ENCODE measurements at places on chromosomes 6 and 20.

DNA sequence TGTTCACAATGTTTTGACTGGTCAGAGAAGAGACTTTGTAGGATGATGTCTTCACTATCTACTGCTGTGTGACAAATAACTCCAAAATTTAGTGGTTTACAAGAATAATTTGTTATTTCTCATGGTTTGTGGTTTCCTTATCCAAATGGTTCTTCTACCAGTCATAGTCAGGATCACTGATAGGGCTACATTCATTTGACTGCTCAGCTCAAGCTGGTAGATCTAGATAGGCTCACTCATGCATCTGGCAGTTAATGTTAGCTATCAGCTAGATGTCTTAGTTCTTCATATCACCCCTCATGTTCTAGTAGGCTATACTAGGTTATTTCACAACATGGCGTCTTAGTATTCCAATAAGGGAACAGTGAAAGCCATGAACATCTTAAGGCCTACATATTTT lies 131.0 kb downstream of the ID4 start:
- peak; percentile 19 for DNase-seq

DNA sequence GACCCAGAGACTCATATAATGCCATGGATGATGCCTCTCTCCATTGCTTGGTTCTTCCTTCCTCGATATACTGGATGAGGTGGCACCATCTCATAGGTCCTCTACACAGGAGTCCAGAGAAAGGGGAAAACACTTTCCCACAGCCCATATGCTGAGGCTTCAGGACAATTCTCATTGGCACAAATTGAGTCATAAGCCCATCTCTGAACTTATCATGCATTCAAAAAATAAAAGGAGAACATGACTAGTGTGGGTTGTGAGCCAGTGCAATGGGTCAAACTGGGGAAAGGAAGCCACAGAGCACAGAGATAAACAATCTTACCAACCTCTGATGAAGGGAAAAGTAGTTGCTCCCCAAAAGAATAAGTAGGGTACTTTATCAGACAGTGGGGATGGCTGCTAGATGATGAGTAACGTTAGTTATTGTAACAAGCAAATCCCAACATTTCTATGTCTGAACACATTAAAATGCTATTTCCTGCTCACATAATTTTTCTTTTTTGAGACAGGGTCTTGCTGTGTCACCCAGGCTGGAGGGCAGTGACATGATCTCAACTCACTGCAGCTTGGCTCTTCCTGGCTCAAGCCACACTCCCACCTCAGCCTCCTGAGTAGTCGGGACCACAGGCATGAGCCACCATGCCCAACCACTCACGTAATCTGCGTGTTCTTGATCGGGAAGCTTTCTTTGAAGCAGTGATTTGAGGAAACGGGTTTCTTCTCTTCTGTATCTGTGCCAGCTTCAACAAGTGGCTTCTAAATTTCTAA lies 27.0 kb downstream of the SOD2 start:
- DNase-seq, result no peak

DNA sequence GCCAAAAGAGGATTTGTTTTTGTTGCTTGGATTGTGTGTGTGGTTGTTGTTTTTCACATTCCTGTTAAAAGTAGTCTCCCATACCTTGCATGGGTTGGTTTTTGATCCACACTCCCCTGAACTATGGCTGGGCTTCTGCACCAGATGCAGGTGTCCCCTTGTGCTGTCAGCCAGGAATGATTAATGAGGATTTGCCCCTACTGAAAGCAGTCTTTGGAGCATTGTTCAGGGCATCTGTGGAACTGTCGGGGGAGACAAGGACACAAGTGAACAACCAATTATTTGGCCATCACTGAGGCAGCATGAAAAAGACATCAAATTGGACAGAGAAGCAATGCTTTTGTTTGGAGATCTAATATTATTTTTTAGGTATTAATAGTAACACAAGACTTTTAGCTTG lies 373.2 kb upstream of the MMS22L start:
- DNase-seq, result no peak

GRCh38 chr6:100461278-100461916 lies 3.3 kb downstream of the SIM1 start:
- DNase-seq, result no peak

DNA sequence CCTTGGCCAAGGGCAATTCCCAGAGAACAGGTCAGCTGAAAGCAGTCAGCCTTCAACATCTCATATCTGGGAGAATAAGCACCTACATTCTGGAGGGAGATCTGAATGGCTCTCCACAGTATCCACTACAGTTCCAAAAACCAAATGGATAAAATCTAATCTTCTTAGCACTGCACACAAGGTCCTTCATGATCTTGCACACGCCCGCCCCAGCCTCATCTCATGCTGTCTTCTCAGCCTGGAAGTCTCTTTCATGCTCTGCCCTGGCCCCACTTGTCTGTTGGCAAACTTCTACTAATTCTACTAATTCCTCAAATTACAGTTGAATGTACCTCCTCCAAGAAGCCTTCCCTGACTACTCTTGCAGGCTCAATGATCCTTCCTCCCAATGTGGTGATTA lies 1.8 kb upstream of the TTBK1 start:
- no peak for DNase-seq

- DNase-seq, result no peak
These were observed 85.0 kb downstream of the CDC40 start for GRCh38 chr6:110265273-110265672.

- no peak for DNase-seq
These were observed 20.5 kb upstream of the CRISP3 start for GRCh38 chr6:49764571-49765236.

DNA sequence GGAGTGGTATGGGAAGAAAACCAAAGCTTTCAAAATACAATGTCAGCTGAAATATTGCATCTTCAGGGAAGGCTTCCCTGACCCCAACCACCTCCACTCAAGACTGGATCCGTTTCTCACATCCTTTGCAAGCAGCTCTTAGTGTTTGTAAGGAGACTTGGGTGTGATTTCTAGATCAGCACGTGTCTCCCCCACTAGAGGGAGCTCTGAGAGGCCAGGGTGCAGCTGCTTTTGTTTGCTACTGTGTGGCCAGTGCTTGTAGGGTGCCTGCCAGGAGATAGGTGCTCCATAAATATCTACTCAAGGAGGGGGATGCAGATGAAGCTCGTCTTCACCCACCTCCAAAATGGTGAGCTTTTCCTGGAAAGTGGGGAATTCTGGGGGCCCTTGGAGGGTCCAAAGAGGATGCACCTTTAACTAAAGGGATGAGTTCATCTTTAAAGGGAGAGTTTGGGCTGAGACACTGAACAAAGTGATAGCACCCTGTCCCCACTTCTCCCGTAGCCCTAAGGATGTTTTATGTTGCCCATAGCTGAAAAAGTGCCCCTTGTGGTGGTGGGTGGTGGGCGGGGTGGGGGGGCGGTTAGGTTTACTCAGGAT lies 52.6 kb upstream of the MAFB start:
- peak; percentile 68 for DNase-seq

- no peak for DNase-seq
These were observed 1.0 kb downstream of the POU3F2 start for GRCh38 chr6:98835149-98836024.

GRCh38 chr6:156783958-156784357 lies 6.8 kb downstream of the ARID1B start:
- no peak for DNase-seq

DNA sequence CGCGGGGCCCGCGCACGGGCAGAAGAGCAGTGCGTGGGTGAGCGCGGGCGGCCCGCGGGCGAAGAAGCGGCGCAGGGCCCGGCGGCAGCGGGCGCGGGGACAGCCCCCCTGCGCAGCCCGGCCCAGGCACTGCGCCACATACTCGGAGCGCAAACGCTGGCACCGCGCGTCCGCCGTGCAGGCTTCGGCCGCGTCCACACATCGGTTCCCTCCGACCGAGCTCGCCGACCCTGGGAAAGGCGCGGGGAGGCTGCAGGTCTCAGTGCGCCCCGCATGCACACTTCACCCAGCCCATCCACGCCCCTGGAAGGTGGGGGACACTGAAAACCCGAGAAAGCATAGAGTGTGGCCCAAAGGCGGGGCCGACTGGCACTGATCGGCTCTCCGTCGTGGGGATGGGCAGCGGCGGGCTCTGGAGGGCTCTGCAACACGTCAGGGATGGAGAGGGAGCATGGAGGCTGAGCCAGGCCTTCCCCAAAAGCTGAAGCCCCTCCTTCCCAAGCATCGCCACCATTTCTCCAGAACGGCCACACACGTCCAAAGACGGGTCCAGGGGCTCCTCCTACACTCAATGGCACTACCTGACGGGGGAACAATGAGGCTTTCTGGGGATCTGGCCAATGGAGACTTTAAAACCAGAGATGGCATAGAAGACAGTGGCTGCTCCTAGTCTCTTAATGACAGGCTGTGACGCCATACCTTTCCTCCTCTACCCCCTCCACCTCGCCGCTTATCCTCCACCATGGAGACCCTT lies 2.0 kb downstream of the GFRA4 start:
- no peak for DNase-seq

DNA sequence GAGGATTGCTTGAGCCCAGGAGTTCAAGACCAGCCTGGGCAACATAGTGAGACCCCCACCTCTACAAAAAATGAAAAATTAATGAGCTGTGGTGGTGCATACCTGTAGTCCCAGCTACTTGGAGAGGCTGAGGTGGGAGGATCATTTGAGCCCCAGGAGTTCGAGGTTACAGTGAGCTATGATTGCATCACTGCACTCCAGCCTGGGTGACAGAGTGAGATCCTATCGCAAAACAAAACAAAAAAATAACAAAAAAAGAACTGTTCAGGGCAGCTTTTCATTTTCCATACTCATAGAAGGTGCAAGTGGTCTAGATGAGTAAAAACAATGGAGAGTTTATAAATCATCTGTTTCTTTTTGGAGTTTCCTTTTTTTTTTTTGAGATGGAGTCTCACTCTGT lies 21.1 kb downstream of the AKAP7 start:
- DNase-seq, result no peak

DNA sequence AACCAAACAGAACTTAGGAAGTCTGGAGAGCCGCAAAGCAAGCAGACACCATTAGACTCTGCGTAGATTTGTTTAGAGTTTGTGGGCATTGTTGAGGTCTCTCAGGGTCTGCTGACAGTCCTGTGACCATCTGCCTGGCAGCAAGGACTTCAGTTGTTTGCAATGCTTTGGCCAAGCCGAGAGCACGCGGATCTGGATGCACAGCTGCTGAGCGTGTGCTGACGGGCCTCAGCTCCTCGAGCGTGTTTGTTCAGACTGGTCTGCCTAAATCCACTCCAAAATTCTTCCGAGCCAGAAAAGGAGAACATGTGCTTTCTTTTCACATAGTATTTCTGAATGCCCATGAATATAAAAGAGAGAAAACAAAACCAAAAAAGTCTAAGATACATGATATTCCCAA lies 159.0 kb downstream of the ZNF217 start:
- no peak for DNase-seq

GRCh38 chr6:56820060-56820459 lies 134.8 kb upstream of the BEND6 start:
- no peak for DNase-seq

GRCh38 chr20:31675828-31676608 lies 38.3 kb downstream of the COX4I2 start:
- DNase-seq, result peak; percentile 95

DNA sequence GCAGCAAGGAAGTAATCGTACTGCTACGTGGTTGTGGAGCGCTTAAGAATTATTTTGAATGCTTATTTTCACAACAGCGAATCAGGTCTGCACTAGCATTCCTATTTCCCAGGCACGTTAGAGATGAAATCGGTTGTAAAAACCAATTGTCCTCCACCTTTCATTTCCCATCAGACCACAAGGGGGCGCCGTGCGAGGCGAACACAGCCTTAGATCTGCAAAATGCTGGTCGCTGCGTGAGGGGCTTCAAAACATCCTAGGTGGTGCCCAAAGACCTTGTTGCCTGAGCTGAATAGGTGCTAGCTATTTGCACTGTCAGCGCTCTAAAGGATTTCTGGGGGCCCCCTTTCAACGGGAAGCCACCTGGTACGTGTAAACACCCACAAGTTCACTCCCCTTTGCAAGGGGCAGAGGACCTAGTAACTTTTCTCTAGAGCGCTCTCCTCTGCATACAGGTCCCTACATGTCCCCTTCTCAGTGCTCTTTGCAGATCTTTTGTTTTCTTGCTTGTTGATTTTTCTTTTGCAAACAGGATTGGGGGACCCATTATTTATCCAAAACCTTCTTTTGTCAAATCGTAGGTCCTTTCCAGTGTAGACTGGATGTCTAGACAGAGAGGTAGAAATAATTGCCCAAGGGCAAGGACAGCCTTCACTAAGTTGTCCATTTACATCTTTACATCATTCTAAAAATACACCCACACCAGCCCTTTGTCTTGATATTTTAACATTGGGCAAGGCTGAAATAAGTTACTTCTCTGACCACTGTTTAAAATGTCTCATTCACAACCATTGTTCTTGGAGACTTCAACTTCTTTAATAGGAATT lies 59.8 kb downstream of the NEDD9 start:
- DNase-seq, result peak; percentile 76

DNA sequence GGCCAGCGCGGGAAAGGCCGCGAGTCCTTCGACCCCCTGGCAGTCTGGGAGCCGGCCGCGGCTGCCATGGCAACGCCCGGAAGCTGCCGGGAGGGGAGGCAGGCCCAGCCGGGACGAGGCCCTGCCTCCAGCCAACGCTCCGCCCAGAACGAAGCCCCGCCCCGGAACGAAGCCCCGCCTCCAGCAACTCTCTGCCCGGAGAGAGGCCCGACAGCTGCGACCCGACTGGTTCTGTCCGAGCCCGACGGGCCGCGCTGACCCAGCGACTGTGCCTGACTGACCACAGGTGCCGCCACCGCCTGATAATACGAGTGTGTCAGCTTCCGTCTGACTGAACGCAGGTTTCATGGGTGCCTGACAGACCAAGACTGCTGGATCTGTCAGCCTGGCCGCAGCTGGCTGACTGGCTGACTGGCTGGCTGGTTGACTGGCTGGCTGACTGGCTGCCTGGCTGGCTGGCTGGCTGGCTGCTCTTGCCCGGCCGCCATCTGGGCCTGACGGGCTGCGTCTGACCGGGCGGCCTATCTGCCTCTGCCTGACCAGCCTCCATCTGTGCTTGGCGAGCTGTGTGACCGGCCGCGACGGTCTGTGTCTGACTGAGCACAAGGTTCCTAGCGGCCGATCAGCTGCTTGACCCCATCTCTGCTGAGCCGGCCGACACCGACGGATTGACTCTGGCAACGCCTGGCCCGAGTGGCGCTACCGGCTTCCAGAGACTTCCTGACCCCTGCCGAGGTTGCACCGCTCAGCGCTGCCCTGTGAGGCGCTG lies 89.7 kb upstream of the EPB41L1 start:
- DNase-seq, result peak; percentile 81

DNA sequence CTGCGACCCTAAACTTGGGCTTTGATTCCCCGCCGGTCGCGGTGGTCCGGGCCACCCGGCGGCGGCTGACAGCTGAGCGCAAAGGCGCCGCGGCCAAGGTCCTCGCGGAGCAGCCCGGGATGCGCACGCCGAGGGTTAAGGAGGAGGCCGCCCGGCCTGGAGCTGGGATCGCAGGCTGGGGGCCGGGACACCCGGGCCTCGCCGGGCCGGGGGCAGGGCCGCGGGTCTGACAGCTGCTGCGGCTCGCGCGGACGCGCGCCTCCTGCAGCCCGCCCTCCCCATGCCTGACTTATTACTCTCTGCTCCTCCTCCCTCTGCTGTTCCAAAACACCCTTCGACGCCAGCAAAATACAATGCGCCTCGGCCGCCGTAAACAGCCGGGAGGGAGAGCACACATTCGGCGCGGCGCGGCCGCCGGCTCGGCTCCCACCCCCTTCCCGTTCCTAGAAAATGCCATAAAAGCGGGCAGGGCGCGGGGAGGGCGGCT lies 746 bp downstream of the BACH2 start:
- peak; percentile 58 for DNase-seq

- peak; percentile 31 for DNase-seq
These were observed 20.4 kb upstream of the MCUR1 start for GRCh38 chr6:13834790-13835189.

GRCh38 chr20:63694584-63695423 lies 1.6 kb upstream of the TNFRSF6B start:
- DNase-seq, result no peak

All from common myeloid progenitor, CD34-positive (primary cell).